ENCODE measurements at places on chromosomes 11 and 22.

- DNase-seq = peak; percentile 72
These were observed 273.2 kb downstream of the TENM4 start for GRCh38 chr11:79167510-79168188.

DNA sequence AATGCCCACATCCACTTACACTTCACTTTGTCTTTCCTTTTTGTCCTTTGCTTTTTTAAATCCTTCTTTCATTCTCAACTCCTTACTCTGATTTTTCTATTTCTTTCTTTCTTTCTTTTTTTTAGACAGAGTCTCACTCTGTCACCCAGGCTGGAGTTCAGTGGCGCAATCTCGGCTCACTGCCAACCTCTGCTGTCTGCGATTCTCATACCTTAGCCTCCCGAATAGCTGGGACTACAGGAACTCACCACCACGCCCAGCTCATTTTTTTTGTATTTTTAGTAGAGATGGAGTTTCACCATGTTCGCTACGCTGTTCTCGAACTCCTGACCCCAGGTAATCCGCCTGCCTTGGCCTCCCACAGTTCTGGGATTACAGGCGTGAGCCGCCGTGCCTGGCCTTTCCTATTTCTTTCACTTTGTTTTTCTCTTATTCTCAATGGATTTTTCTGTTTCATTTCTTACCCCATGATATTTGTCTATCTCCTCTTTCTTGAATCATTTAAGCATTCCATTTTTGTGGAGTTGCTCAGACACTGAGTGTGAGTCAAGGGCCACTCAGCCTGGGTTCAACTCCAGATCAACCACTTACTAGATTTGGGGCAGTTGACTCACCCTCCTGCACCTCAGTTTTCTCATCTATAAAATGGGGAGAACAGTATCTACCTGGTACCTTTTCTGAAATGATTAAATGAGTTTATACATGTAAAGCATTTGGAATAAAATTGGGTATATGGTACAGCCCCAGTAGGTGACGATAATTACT lies 7.6 kb downstream of the KCNJ5 start:
- peak; percentile 44 for DNase-seq

GRCh38 chr11:80204021-80204420 lies 763.2 kb upstream of the TENM4 start:
- DNase-seq = no peak

- peak; percentile 84 for DNase-seq
These were observed 2.6 kb downstream of the TBC1D10A start for GRCh38 chr22:30324014-30324730.

DNA sequence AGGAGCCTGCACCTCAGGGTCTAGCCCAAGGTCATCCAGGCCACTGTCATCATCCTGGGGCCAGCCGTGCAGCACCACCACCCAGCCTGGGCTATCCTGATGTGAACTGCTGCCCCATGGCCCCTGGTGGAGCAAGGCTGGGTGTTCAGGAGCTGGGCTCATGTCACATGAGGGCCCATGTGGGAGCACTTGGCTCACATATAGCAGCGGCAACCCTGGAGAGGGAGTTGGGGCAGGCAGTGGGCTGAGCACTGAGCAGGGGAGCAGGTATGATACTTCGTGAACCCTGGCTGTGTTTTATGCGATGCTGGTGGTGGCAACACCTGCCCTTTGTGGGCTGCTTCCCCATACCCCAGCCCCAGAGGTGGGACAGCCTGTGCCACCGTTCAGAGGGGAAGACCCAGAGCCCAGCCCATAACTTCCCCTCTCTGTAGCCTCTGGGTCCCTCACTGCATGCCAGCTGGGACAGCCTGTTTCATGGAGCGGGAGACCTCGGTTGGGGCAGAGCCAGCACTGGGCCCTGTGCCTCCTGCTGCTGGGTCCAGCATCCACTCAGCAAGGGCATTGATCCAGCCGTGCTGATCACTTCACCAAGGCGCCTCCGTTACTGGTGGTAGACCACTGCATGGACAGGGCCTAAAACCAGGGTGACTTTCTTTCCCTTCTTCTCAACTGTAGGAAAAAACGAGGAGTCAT lies 62.5 kb upstream of the SUSD2 start:
- DNase-seq = no peak

GRCh38 chr11:120136356-120136755 lies 1.6 kb downstream of the TRIM29 start:
- DNase-seq = no peak

DNA sequence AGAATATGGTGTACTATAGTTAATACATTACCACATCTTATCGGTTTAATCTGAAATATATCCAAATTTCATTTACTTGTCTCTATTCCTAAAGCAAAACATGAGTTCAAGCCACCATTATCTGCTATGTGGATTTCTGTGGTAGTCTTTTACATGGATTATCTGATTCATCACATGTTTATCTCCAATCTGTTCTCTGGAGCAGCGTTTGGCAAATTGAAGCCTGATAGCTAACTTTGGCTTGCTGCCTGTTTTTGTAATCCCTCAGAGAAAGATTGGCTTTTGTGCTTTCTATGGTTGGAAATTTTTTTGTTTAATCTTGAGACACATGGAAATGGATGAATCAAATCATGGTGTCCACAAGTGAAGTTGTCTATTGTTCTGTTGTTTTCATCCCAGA lies 274.3 kb downstream of the JRKL start:
- peak; percentile 36 for DNase-seq

- peak; percentile 54 for DNase-seq
These were observed 16.4 kb upstream of the SYVN1 start for GRCh38 chr11:65150509-65151299.

DNA sequence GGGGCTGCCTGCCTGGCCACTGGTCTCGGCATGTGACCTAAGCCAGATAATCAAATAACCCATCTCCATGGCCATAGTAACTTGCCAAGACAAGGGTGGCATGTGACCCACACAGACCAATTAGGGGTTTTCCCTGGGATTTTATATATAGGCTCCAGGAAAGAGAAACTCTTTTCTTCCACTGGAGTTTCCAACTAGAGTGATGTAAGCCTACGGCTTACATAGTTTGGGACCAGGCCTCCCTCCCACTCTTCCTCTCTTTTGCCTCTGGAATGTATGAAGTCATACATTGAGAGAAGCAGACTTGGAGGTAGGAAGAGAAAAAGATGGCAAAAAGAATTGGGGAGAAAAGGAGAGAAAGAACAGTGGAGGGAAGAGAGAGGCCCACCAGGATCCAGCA lies 84.6 kb upstream of the LDLRAD3 start:
- DNase-seq = peak; percentile 19

- DNase-seq = peak; percentile 95
These were observed 2.7 kb upstream of the GAB2 start for GRCh38 chr11:78420255-78420764.

- no peak for DNase-seq
These were observed 5.9 kb downstream of the SCGB1D1 start for GRCh38 chr11:62195945-62196344.

- DNase-seq = no peak
These were observed 82.1 kb upstream of the PPARA start for GRCh38 chr22:46068181-46068592.

GRCh38 chr11:57283231-57283990 lies 41.3 kb downstream of the TNKS1BP1 start:
- no peak for DNase-seq

- no peak for DNase-seq
These were observed 33.3 kb downstream of the TEAD1 start for GRCh38 chr11:12707500-12707880.

DNA sequence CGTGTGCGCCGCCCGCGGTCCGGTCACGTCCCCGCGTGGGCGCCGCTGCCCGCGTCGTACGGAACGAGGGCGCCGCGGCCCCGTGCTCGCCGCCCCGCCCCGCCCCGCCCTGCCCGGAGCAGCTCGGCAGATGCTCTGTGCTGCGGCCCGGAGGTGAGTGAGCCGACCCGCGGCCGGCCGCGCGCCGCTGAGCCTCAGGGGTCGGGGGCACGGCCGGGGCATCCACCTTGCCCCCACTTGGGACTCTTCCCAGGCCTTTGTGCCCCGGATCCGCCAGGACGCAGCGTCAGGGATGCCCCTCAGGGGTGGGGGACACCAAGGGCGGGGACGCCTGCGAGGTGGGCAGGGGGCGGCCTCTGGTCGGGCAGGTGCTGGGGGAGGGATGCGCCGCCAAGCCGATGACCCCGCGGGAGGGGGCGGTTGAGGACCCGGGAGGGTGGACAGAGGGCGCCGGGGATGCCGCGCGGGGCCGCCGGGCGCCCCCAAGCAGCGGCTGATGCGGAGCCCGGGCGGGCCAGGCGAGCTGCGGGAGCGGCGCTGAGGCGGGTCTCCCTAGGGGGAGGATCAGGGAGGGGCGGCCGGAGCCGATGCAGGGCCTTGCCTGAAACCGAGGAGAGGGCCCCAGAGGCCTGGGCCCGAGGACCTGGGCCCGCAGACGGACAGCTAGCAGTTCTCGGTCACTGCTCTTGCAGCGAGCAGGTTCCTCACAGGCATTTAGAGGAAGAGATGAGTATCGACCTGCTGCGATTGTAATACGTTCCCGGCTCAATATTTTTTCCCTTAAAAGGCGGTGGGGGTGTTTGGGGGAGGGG lies at the start of gene GNAZ:
TSS of gene GNAZ (plus strand) at position 102 of the 812 bp plus-strand sequence. CDS start 25,177 bp downstream, outside the sequence.
- DNase-seq = peak; percentile 3

GRCh38 chr11:134038897-134039470 lies 29.9 kb upstream of the JAM3 start:
- no peak for DNase-seq

- no peak for DNase-seq
These were observed 3.9 kb downstream of the EMID1 start for GRCh38 chr22:29209624-29209929.

DNA sequence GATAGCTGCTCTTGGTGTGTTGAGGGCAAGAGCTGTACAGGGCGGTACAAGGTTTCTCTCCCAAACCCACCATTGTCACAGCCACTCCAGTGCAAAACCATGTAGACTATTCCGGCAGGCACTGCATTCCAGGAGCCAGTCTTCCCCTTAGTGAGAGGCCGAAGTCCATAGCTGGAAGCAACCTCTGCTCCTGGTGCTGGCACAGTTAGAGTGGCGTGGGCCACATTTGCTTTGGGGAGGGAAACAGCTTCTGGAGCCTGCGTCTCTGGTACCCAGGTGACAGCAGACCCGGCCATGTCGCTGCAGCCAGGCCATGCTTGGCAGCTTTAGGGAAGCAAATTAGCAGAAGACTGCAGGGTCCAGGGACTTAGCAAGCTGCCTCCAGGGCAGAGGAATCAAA lies 788.0 kb downstream of the BRD1 start:
- DNase-seq = no peak

- DNase-seq = no peak
These were observed 331.1 kb upstream of the B3GAT1 start for GRCh38 chr11:134742956-134743819.

GRCh38 chr11:62393735-62394134 lies 25.1 kb upstream of the SCGB1A1 start:
- DNase-seq = no peak

GRCh38 chr11:113805640-113806039 lies 26.0 kb downstream of the CLDN25 start:
- no peak for DNase-seq

- DNase-seq = no peak
These were observed 27.3 kb downstream of the SYT7 start for GRCh38 chr11:61553373-61554171.

All from amniotic epithelial cell (primary cell).